Gastroesophageal sphincter (tissue), 4 donors: ENCODE measurements at places on chromosomes 5 and 9. TPM values are rescaled to one million over a fixed set of nuclear protein-coding genes. Genes with fewer than 3 reads are reported as not detected.

GRCh38 chr9:71636143-71636839 lies 132.0 kb downstream of the CEMIP2 start:
- no peak for ATAC-seq

GRCh38 chr9:116686693-116687073 lies 422 bp upstream of the TRIM32 start:
- peak; percentile 37 for ATAC-seq

The LCNL1 gene
- total RNA-seq = 0.40 TPM

The ADCY2 gene
- total RNA-seq = 15.9 TPM

DNA sequence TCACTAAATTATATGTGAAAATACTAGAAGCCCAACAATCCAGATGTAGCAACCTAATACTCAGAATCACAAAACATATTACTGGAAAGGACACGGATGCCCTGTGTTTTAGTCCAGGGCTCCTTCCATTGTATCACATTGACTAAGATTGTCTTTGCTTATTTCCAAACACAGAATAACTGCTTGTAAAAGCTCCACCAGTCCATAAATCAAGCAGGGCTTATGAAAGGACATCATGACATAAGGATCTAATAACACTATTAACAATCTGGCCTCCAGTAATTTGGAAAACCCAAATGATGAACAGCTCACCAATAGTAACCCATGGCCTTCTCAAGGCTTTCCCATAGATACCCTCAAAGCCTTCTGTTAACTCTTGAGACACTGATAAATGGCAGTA lies 39.8 kb downstream of the WDR41 start:
- no peak for ATAC-seq

GRCh38 chr5:149665416-149666175 lies 64.5 kb upstream of the PPARGC1B start:
- ATAC-seq = no peak

DNA sequence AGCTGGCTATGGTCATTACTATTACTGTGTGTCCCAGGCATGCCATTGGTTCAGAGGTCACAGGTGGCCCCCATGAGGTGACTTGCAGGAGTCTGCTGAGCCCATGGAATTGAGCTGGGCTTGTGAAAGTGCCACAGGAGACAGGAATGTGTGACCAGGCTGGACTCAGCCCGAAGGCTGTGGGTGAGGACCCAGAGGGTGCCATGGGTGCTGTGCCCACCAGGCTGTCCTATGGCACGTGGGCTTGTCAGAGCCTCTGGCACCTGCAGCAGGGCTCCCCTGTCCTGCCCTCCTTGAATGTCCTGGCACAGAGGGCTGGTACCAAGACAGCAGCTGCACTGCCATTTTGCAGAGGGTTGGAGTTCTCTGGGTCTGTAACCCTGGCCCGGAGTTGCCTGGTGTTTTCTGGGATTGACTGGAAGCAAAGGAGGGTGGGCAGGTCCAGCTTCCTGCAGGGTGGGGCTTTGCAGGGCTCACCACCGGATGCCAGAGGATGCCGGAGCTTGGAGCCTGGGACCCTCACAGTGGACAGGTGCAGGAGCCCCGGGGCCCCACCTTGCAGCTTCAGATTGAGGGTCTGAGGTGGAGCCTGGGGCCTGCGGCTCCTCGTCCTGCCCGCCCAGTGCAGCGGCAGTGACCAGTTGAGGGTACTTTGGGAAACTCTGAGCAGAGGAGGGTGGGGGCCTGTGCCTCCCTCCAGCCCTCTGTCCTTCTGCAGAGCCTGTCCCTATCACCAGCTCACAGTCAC lies 14.2 kb downstream of the COL5A1 start:
- no peak for ATAC-seq

DNA sequence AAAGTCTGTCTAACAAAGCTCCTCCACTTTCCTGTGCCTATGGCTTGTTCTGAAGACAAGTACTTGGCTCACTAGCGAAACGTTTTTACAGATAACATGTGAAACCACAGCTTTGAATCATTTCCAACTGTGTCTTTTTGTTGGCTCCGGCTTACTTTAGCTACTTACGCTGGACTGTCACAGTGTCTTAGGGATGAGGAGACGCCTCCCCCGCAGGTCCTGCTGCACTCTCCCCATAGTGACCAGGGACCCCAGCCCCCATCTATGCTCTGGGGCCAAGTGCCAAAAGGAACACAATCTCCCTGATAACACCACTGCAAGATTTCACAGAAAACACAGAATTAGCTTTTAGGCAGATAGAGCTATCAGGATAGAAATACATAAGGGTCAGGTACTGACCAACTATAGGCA lies 219.1 kb downstream of the ADAMTS6 start:
- ATAC-seq = no peak
